ENCODE measurements at places on chromosomes 11 and 22. TPM values are rescaled to one million over a fixed set of nuclear protein-coding genes. Genes with fewer than 3 reads are reported as not detected.
A peak's percentile ranks its signal among the peaks of the same experiment; 100 is the strongest.

Gene HSCB
- total RNA-seq, result 11.5 TPM

Gene LIF
- 31.2 TPM for total RNA-seq

DNA sequence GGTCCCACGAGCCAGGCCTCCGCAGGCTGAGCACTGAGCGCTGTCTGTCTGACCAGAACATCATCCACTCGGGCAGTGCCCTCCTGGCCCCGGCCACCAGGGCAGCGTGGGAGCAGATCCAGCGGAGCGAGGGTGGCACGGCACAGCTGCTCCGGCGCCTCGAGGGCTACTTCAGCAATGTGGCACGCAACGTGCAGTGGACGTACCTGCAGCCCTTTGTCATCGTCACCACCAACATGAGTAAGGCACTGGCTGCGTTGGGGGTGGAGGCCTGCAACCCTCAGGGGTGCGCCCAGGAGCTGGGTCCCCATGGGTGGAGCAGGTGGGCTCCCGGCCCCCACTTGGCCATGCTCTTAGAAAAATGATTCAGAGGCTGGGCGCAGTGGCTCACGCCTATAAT is 49.7 kb upstream of the PRODH start:
- no peak for DNase-seq

Gene CARNS1
- total RNA-seq, result 0.33 TPM

- DNase-seq, result peak; percentile 75
These were observed at the start of gene NDUFC2 for GRCh38 chr11:78079232-78080083. TSS of gene NDUFC2 (minus strand) at chr11:78079862. CDS start at chr11:78079744, 118 bp downstream.

DNA sequence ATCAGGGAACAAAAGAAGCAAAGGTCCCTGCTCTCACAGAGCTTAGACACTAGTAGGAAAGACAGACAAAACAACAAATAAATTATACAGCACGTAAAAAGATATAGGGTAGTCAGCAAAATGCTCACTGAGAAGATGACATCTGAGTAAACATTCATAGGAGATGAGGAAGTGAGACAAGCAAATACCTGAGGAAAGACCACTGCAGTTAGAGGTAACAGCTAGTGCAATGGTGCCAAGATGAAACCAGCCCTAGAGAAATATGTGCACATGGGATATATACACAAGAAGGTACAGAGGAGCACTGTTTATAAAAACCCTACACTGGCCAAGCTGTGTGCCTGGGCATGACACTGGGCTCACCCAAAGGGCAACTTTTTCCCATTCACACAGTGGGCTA is 9.8 kb downstream of the CYP2R1 start:
- no peak for DNase-seq

Gene SLC22A8
- total RNA-seq, result not detected

Gene KCTD14
- total RNA-seq, result 3.5 TPM

DNA sequence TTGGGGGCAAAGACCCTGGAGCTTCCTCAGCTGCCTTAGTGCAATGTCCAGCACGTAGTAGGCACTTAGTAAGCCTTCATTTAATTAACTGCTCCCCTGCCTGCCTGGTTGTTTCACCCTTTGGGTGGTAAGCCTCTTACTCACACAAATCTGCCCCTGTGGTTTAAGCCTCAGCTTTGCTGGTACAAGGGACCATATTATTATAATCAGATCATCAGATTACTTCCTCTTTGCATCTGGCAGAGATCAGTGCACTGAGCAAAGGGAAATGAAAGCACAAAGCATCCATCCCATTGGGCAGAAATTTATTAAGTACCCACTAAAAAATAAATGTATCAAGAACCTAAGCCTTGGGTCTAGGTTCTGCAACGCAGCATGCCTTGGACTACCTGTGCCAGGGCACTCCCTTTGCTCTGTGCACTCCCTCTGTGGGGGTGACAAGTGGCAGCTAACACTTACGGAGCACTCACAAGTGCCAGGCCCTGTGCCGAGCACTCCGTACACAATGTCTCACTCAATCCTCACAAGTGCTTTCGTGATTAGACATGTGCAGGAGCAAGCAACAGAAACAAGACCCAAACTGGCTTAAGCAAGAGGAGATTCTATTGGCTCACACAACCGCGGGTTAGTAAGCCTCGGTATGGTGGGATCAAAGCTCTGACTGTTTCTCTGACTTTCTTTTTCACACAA is 34.9 kb upstream of the DAGLA start:
- DNase-seq, result no peak

DNA sequence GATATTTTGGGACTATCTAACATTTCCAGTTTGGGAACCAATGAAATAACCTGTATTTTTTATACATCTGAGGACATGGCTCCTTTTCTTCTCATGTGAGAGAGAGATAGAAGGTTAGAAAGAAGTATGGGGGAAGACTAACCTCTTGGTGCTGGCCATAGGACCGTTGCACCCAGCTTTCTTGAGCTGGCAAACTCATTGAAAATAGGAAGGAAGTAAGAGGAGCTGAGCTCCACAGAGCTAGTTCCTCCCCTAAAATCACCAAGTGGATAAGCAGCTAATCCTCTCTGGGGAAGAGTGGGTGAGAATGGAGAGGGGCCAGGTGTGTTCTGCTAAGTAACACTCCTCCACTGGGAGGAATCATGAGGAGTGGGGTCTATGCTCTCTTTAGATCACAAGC is 387.4 kb upstream of the CADM1 start:
- no peak for DNase-seq
